Right hindlimb (tissue), 1 donor: ENCODE measurements at places on chromosomes 5 and 9.

- DNase-seq: no peak
Observed at GRCh38 chr5:10144040-10144439, 105.6 kb downstream of the ATPSCKMT start.

DNA sequence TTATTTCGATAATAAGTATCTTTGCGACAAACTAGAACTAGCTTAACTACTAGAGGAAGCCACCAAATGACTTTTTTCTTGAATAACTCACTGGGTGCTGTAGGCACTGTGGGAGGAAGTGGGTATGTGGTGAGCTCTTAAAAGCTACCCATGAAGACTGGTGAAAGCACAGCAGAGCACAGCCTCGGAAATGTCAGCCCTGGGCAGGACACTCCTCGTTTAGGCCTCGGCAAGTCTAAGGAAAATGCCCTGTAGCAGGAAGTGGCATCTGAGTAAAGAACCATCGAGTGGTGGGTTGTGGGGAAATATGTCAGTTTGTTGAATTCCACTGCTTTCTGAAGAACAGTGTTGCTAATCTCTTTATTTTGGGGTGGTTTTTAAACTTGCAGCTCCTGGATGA lies 44.0 kb upstream of the NCS1 start:
- no peak for DNase-seq

DNA sequence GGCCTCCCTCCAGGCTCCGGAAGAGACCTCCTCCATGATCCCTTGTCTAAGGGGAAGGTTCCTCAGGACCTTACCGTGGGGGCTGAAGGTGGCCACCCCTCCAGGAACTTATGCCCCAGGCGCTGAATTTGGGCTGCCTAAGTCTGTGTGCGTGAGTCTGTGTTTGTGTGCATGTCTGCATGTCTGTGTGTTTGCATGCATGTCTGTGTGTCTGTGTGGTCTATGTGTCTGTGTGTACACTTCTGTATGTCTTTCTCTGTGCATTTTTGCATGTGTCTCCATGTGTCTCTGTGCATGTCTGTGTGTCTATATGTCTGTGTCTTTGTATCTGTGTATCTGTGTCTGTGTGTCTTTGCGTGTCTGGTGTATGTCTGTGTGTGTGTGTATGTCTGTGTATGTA lies 20.5 kb downstream of the ABO start:
- DNase-seq: no peak

- no peak for DNase-seq
Observed at GRCh38 chr9:110900456-110900855, 137.8 kb downstream of the LPAR1 start.

- no peak for DNase-seq
Observed at GRCh38 chr9:130947618-130948140, 8.6 kb upstream of the FIBCD1 start.

DNA sequence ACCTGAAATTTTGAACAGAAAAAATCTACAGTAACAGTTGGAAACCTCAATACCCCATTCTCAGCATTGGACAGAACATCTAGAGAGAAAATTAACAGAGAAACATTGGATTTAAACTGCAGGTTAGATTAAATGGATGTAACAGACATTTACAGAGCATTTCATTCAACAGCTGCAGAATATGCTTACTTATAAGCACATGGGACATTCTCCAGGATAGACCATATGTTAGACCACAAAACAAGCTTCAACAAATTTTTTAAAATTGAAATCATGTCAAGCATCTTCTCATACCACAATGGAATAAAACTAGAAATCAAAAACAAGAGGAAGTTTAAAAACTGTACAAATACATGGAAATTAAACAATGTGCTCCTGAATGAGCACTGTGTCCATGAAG lies 316.3 kb downstream of the FAM170A start:
- DNase-seq: no peak
